ENCODE measurements at places on chromosomes 1 and 21.

- no peak for DNase-seq
Measured at GRCh38 chr1:35863881-35864625, 19.0 kb upstream of the AGO1 start.

- peak; percentile 26 for DNase-seq
Measured at GRCh38 chr1:43990271-43991199, 864 bp upstream of the CCDC24 start.

- DNase-seq: no peak
Measured at GRCh38 chr21:42640486-42640885, 12.9 kb upstream of the PDE9A start.

DNA sequence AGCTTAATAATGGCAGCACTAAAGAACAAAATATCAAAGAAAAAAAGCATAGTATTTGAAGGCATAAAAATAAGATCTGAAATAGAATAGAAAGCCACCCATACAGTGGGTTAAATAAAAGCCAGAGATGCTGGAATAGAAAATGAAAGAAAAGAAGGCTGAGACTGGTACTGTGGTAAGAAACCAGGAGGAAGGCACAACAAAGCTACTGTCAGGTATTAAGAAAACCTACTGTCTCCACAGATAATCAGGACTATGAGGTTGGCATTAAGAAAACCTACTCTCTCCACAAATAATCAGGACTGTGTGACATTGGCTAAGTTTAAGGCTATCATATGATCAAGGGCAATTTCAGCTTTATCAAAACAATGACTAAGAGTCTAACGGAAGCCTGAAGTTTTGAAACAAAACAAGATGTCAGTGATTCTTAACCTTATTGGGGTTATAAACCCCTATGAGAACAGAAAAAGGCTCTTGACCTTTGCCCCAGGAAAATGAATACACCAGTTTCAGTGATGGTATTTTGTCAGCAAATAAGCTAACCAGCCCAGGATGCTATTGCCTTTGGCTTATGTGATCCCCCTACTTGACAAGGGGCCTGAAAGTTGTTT, 24.4 kb downstream of the MCOLN2 start:
- no peak for DNase-seq

DNA sequence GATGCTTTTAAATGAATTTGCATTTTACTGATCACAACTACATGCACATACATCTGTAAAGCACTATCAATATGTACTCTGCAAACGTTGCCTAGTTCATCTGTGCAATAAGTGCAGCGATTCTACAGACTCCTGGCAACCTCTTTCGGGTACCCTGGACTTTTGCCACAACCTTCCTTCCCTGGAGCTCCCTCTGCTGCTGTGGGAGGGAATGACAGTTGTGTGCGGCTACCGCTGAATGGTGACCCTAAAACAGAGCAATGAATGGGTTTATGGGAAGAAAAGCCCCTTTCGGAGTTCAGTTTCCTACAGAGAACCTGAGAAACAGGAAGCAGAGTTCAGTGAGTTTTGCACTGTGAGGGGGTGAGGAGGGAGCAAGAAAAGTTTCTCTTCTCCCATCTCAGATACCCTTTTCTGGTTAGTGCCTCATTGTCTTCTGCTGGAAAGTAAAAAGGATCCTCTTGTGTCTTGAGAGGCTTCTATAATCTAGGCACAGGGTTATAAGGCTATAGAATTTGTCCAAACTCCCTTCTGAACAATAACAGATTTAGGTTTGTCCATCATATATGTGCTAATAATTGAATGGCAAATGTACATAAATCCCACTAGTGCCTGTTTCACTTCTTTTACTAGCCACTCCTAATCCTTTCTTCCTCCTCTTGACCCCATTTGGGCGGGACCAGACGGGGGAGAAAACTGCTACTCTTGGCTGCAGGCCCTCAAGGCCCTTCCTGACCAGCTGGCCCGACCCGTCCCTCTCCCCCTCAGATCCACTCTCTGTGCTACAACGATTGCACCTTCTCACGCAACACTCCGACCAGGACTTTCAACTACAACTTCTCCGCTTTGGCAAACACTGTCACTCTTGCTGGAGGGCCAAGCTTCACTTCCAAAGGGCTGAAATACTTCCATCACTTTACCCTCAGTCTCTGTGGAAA, 19.8 kb upstream of the SARS1 start:
- DNase-seq: peak; percentile 52

DNA sequence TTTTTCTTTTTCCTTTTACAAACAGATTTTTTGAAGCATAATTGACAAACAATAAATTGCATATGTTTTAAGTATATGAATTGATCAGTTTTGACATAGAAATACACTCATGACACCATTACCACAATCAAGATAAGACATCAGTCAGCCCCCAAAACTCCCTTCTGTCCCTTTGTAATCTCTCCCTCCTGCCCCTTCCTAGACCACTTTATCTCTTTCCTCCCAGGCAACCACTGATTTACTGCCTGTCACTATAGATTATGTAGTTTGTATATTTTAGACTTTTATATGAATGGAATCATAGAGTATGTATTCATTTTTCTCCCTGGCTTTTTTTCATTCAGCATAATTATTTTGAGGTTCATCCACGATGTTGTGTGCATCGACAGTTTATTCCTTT, 6.9 kb upstream of the SYT14 start:
- no peak for DNase-seq

- no peak for DNase-seq
Measured at GRCh38 chr1:52306227-52307006, 59.6 kb downstream of the CC2D1B start.

GRCh38 chr1:212283741-212284140, 1.5 kb upstream of the PPP2R5A start:
- DNase-seq: no peak

DNA sequence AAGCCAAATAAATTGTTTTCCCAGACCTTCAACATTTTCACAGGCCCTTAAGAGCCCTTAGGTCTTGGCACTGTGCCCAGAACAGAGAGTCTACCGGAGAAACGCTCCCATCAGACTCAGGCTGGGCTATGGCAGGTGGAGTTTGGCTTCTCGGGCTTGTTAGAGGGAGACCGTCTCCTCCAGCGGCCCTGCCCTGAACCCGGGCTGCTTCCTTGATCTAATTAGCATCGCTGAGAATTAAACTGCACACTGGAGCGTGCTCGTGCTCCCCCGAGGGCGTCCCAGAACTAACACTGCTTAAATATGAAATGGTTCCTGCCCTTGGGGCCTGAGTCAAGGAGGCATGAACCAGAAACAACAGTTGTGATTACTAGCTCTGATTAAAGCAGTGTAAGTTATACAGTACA, 634.4 kb downstream of the MATN1 start:
- DNase-seq: no peak

GRCh38 chr1:230490436-230490835, 64.3 kb upstream of the PGBD5 start:
- DNase-seq: no peak

GRCh38 chr1:28193701-28194161, 17.2 kb upstream of the PTAFR start:
- no peak for DNase-seq

- no peak for DNase-seq
Measured at GRCh38 chr1:245060684-245061374, 94.0 kb upstream of the KIF26B start.

GRCh38 chr1:163725551-163725950, 403.8 kb downstream of the NUF2 start:
- no peak for DNase-seq

GRCh38 chr21:39604951-39605350, 7.8 kb upstream of the B3GALT5 start:
- no peak for DNase-seq

GRCh38 chr1:51058858-51059257, 43.2 kb upstream of the C1orf185 start:
- DNase-seq: peak; percentile 20

DNA sequence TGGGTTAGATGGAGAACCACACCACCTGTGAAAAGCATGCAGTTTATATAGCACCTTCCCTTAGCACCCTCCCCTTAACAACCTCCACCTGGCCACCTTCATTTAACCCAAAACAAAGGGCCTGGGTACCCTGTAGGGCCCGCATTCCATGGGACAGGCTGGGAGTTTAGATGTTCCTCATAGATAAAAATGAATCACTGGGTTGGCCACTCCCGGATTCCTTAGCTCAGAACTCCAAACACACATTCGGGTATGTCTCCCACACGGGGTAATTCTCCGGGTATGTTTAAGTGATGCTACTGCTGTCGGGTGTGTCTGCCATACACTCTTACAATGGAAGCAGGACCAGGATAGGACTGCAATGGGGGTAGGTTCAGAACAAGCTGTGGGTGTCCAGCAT, 43.9 kb upstream of the FOXO6 start:
- DNase-seq: peak; percentile 36

DNA sequence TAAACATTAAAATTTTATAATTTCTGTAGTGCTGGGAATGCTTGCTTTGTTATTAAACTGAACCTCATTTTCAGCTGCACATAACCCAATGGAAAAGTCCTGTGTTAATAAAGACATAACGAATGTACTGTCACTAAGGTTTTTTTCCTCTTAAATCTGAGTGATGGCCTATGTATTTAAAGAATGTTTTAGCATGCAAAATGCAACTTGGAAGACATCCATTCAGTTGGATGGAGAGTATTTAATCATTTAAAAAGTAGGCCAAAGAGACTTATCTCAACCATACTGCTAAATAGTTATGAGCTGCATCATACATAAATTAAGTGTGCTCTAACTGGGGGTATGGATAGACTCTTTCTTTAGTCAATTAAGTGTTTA, 48.5 kb downstream of the RWDD3 start:
- DNase-seq: no peak

All from GM03348 (cell line).